ENCODE measurements at places on chromosomes 3 and 15.

GRCh38 chr3:52406231-52406661 is 38.7 kb downstream of the SEMA3G start:
- no peak for DNase-seq

- no peak for DNase-seq
Observed at GRCh38 chr3:61871644-61872043, 310.3 kb downstream of the PTPRG start.

GRCh38 chr3:98171071-98171470 is 4.6 kb downstream of the OR5H15 start:
- no peak for DNase-seq

DNA sequence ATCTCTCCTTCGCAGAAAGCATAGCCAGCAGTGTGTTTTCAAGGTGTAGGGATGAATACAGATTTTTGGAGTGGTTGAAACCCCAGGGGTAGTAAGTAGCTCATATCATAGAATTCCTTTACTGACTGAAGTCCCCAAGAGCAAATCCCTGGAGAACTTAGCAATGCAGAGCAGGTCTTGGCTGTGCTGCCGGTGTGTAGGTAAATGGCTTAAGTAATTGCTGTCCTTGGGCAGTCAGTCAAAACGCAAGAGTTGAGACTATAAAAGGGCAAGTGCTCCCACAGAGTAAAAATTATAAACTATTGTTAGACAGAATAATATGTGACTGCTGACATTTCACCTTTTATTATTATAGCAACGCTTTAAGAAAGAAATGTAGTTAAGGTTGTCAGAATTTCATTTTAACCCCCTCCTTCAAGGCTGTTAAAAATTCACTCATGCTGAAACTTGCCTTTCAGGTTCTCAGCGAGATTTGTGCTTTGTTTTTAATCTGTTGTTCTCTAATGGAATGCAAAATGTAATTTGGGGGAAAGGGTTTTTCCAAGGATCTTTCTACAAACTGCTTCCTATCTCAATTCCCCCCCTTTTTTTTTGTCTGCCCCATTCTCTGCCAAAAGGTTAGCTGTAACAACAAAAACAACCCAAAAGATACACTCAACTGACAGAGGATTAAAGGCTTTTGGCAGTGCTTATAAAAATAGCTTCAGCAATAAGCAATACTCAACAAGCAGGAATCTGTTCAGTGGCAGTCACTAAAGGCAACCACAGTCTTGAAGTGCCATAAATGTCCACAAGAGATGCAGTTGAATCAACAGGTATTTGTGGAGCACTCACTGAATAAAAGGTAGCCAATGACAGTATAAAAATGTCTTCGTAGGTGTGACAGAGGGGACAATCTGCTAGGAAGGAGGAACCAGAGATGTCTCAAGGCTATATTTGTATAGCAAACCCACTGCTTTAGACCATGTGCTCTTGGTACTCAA is 105.3 kb downstream of the THRB start:
- DNase-seq, result no peak

GRCh38 chr15:32986147-32986546 is 208.4 kb downstream of the FMN1 start:
- no peak for DNase-seq

GRCh38 chr3:114178770-114179368 is at the start of gene DRD3:
Gene DRD3, minus strand, starts transcription at chr3:114179052. Its CDS starts 7,060 bp downstream, at chr3:114171992.
- peak; percentile 11 for DNase-seq

- DNase-seq, result no peak
Observed at GRCh38 chr3:3851621-3852323, 52.5 kb downstream of the LRRN1 start.

DNA sequence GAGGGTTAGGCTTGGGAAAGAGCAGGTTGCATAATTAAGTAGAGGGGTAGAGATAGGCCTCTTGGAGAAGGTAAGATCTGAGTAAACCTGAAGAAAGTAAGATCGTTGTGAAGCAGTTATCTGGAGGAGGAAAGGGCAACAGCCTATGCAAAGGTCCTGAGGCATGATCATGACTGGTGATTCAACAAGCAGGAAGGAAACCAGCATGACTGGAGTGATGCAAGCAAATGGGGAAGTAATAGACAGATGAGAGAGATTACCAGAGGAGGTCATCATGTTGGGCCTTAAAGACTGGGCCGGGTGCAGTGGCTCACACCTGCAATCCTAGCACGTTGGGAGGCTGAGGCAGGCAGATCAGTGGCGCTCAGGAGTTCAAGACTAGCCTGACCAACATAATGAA is 360.2 kb downstream of the EPHB1 start:
- DNase-seq, result no peak

GRCh38 chr3:31247850-31248562 is 284.7 kb upstream of the STT3B start:
- DNase-seq, result no peak

DNA sequence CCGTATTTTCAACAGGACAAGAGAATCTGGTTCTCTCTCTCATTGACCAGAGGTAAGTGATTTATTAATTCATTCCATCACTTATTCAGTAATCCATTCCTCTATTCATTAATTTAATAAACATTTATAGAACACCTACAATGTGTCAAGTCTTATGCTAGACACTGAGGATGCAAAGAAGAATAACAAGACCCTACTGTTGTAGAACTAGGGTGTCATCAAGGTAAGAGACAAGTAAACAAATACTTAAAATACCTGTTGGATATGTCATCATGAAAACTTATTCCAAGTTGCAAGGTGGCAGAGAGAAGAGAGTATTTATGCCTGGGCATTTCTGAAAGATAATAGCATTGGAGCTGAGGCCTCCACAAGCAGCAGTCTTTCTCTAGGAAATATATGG is 257.8 kb downstream of the CDIN1 start:
- DNase-seq, result no peak

DNA sequence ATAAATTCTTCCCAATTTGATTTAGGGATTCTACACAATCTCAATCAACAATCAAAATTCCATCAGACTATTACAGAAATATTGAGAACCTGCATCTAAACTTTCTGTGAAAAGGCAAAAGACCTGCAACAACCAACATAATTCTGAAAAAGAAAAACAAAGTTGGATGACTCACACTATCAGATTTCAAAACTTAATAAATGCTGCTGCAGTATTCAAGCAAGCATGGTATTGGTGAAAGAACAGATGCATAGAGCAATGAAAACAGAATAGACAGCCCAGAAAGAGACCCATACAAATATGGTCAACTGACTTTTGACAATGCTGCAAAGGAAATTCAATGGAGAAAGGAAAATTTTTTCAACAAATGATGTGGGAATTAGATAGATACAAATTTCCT is 477.1 kb upstream of the NR2F2 start:
- no peak for DNase-seq

DNA sequence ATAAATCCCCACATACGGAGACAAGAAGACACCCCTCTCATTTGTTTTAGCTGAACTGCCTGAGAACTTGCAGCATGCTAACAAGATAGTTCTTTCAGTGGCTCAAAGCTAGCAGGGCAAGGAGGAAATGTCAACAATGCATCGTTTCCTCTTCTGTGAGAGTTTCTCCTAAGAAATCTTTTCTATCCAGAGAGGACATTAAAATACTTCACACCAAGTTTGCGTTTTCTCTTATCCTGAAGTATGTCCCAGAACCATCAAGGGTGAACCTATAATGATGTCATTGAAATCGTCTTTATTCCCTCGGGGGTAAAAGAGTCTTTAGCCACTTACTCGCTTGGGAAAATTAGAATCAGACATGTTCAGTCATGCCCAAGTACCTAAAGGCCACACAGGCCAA is 541.7 kb upstream of the MDFIC2 start:
- no peak for DNase-seq

- no peak for DNase-seq
Observed at GRCh38 chr3:27219127-27219845, 149.9 kb downstream of the NEK10 start.

- peak; percentile 58 for DNase-seq
Observed at GRCh38 chr3:16374047-16374934, 109.3 kb downstream of the OXNAD1 start.
